ENCODE measurements at places on chromosomes 2 and 18.

DNA sequence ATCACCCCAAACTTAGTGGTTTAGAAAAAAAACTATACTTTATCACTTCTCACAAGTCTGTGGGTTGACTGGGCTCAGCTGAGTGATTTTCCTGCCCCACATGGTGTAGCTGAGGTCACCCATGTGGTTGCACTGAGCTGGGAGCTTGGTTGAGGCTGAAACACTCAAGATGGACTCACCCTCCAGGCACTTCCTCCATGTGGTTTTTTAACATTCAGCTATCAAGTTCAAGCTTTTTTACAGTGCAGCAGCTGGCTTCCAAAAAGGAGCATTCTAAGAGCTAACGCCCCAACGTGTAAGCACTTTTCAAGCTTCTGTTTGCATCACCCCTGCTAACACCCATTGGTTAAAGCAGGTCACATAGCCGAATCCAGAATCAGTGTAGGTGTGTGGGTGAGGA lies 105.9 kb upstream of the CREB1 start:
- H3K4me1 ChIP-seq: peaks cover 4% of the 10 kb centered on the region
- H3K36me3 ChIP-seq: no peaks in the 10 kb centered on the region
- peaks cover 4% of the 10 kb centered on the region for H3K27me3 ChIP-seq

GRCh38 chr2:206859330-206859739 lies 80.0 kb upstream of the CPO start:
- no peaks in the 10 kb centered on the region for H3K36me3 ChIP-seq
- no peaks in the 10 kb centered on the region for H3K27me3 ChIP-seq
- no peak overlapping the region for H3K27ac ChIP-seq
- DNase-seq: no peak
- H3K4me1 ChIP-seq: peaks cover 3% of the 10 kb centered on the region

DNA sequence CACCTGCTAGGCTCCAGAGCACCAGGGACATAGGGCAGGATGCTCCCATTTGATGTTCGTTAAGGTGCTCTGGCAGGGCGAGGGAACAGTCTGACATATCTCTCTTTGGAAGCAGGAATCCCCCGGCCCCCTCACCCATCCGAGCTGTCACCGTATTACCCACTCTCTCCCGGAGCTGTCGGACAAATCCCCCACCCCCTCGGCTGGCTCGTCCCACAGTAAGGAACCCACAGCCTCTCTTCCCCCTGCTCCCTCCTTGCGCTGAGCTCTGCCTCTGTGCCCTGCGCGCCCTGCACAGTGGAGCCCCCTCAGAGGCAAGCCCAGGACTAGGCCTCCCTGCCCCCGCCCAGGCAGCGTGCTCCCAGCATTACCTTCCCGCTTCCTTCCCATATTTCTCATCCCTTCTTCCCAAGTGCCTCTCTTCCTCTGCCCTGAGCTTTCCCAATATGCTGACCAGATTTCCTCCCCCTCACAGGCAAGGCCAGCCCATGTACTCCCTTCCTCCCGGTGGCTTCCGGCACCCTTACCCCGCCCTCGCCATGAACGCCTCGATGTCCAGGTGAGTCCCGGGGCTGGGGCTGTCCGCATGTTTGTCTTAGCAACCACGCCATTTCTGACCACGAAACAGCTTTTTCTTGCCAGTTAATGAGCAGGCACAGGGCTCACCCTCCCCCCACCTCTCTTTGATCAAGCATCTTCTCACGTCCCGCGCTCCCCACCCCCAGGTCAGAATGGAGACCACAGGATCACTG lies 23.8 kb downstream of the TGOLN2 start:
- no peaks in the 10 kb centered on the region for H3K36me3 ChIP-seq
- no peak for DNase-seq
- no peak overlapping the region for H3K27ac ChIP-seq
- H3K27me3 ChIP-seq: no peaks in the 10 kb centered on the region
- H3K4me1 ChIP-seq: peaks cover 4% of the 10 kb centered on the region

DNA sequence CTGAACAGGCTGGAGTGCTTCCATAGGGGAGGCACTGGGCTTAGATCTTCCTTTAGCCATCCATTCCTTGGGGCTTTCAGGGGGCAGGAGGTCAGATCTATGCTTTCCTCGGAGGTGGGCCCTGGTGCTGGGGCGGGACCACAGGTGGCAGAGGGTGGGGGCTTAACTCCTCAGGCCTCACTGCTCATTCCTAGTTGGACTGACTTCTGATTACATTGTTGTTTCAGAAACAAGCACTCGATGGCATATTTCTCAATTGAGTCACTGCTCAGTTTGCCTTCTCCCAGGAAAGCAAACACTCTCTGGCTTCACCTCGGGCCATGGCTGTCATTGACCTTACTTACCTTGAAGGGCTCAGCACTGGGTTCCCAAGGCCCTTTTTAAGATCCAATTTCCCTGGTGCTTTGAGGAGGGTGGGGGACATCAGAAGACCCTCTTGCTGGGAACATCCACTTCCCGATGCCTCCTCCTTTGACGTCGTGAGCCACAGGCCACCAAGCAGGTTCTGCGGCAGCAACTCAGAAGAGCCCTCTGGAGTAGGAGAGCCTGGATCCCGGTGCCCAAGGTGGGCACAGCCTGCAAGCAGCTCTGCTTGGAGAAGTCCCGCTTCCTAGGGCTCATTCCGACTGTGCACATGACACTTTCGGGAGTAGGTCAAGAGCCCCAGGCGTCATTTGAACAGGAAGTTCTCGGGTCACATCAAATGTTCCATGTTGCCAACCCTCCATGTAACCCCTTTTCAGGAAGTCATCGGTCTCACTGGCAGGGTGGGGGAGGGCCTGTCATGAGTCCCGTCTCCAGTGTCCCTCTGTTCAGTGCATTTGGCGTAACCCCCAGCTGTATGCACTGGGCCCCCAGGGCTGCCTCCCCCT lies 40.6 kb downstream of the SDC1 start:
- H3K4me3 ChIP-seq: no peak overlapping the region
- H3K4me1 ChIP-seq: peaks cover 53% of the 10 kb centered on the region
- H3K36me3 ChIP-seq: no peaks in the 10 kb centered on the region
- DNase-seq: peak; percentile 74
- H3K27ac ChIP-seq: peak overlapping the region; percentile 95
- no peaks in the 10 kb centered on the region for H3K27me3 ChIP-seq

GRCh38 chr2:226124548-226125011 lies 675.0 kb downstream of the IRS1 start:
- DNase-seq: peak; percentile 27
- no peak overlapping the region for H3K4me3 ChIP-seq
- no peak overlapping the region for H3K27ac ChIP-seq
- no peaks in the 10 kb centered on the region for H3K27me3 ChIP-seq
- H3K4me1 ChIP-seq: no peaks in the 10 kb centered on the region

DNA sequence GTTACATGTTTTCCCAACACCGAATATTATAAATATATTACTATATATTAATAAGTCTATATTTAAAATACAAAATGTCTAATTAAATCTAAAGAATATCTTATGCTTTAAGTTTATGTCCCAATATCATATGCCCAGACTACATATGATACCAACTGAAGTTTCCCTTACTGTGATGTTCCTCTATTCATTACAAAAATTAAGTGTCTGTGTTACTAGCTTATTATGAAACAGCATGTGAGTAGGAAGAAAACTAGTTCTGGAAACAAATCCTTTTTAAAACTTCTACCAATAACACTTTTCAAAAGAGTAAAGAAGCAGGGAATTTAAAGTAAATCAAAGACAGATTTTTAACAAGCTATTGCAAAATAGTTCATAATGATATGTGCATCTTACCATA lies 17.8 kb downstream of the HNRNPLL start:
- H3K4me3 ChIP-seq: no peak overlapping the region
- H3K27me3 ChIP-seq: no peaks in the 10 kb centered on the region

DNA sequence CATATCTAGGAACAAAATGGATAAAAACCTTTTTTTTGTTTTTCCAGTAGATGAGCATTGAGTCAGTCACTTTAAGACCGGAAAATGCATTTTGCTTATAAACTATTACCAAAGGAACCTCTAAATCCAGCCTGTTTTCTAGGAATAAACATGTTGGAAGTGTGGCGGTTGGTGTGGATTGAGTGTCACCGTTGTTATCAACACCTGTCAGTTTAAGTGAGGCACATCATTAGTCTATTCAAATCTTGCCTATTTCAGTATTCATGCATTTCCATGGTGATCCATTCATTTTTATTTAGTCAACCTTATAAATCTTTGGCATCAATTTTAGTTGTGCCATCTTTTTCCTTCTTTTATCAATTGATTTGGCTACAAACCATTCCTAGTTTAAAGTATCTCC lies 3.3 kb downstream of the KLHL29 start:
- H3K4me3 ChIP-seq: no peak overlapping the region
- no peaks in the 10 kb centered on the region for H3K36me3 ChIP-seq
- DNase-seq: no peak
- H3K4me1 ChIP-seq: peaks cover 17% of the 10 kb centered on the region

GRCh38 chr2:113225263-113226259 lies 51.8 kb downstream of the PSD4 start:
- peaks cover 12% of the 10 kb centered on the region for H3K4me1 ChIP-seq
- DNase-seq: peak; percentile 79
- no peaks in the 10 kb centered on the region for H3K36me3 ChIP-seq
- H3K27me3 ChIP-seq: no peaks in the 10 kb centered on the region
- H3K27ac ChIP-seq: peak overlapping the region; percentile 51

DNA sequence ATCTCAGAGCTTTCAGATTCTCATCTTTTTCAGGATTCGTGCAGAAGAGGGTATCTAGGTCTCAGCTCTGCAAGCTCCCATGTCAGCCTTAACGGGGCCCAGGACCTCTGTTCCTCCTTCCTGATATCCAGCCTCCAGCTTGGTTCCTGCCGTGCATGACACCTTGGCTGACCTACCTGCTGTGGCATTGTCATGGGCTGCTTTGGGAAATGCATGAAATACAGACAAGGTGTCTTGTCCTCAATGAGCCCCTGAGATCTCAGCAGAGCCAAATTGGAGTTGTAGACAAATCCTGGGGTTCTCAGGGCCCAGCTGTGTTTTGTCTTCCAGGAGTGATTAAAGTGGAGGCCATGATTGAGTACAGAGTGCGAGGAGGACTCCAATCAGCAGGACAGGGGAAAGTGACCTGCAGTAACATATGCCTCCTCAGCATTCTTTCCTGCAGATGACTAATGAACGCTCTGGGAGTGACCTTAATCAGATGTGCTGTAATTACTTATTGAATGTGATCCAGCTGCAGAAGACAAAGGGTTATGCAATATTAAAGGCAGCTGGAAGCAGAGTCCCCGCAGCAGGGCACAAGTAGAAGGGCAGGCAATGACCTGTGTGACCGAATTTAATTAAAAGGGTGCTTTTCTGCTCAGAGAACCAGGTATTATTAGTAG lies 141.1 kb downstream of the CCBE1 start:
- H3K4me1 ChIP-seq: no peaks in the 10 kb centered on the region
- H3K4me3 ChIP-seq: no peak overlapping the region
- H3K27ac ChIP-seq: no peak overlapping the region
- no peaks in the 10 kb centered on the region for H3K36me3 ChIP-seq

DNA sequence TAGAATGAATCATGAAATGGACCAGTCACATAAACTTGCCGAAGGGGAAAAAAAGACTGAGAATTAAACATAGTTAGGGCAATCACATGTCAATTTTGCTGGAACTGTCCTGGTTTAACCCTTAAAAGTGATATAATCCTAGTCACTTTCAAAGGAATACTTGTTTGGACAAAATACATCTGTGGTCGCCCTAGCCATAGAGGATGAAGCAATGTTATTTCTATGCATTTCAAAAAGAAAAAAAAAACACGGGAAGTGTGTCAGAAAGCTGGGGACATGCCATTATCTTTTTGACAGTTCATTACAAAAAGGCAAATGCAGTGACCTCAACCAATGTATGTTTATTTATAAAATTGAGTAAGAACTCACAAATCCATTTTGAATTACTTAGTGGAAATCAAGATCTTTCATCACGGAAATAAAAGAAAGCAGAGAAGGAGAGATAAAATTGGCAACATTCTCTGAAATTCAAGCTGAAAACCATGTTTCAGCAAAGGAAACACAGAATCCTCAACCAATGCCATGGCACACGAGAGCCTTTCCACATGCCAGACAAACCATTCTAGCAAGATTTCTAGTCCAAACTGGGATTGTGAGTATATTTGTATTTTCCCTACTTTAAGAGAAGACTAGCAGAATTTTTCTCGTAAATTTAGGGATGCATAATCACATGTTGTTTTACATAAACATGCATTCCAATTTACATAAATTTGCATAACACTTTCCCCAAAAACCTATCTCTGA lies 854.3 kb upstream of the ACVR2A start:
- H3K4me3 ChIP-seq: no peak overlapping the region
- peak; percentile 61 for DNase-seq
- H3K36me3 ChIP-seq: no peaks in the 10 kb centered on the region
- peaks cover 9% of the 10 kb centered on the region for H3K4me1 ChIP-seq

DNA sequence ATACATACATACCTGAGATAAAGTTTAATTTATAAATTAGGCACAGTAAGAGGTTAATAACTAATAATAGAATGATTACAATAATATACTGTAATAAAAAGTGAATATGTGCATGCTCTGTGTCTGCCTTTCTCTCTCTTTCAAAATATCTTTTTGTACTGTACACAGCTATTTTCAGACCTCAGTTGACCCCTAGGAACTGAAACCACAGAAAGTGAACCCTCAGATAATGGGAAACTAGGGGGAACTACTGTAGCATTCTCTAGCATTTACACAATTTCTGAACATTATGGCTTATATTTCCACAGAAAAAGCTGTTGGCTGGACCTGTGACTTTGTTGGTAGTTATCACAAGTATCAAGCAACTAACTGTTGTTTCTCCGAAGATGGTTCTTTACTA lies 25.9 kb downstream of the WDR75 start:
- H3K36me3 ChIP-seq: peaks cover 75% of the 10 kb centered on the region
- no peak overlapping the region for H3K4me3 ChIP-seq
- no peaks in the 10 kb centered on the region for H3K27me3 ChIP-seq
- no peak for DNase-seq

GRCh38 chr2:3611589-3611988 lies 16.7 kb downstream of the COLEC11 start:
- H3K4me1 ChIP-seq: no peaks in the 10 kb centered on the region
- no peak overlapping the region for H3K4me3 ChIP-seq
- no peak for DNase-seq
- no peak overlapping the region for H3K27ac ChIP-seq
- no peaks in the 10 kb centered on the region for H3K36me3 ChIP-seq

DNA sequence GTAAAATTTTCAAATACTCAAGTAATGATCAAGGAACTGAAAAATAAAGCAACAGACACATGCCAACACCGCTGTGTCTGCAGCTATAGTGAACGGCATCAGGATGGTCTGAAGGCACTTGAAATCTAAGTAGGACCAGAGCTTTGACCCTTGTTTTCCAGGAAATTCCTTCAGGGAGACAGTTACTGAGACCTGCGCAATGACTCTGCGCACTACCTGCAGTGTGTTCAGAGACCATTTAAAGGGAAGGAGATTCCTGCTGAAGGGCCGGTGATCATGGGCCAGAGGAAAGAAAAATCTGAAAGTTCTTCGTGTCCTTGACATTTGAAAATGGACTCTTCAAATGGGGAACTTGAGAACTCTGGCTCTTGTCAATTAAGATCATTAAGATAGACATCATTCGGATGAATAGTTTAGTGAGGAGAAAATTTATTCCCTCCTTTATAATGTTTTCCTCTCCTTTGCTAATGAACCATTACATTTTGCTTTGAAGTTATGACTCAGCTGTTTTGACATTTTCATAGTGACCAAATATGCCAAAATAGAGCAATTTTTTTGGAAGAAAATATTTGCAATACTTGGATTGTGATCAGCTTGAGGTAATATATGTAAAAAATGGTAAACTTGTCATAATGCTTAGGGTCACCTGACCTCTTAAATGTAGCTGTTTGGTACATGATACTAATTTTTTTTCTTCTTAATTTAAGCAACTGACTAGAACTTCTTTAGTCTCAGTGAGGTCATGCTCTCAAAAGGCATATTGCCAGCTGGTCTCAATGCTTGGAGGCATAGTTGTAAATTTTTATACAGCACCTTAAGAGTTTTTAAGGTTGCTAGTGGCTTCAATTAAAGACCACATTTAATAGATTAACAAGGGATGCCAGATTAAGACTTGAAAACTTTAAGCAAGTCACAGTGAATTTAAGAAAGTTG lies 329.3 kb downstream of the ARHGAP15 start:
- no peak overlapping the region for H3K4me3 ChIP-seq
- peak; percentile 23 for DNase-seq
- H3K4me1 ChIP-seq: no peaks in the 10 kb centered on the region
- H3K36me3 ChIP-seq: no peaks in the 10 kb centered on the region
- no peaks in the 10 kb centered on the region for H3K27me3 ChIP-seq

All from astrocyte (in vitro differentiated cells and primary cell).